ENCODE measurements at places on chromosomes 5 and 9. TPM values are rescaled to one million over a fixed set of nuclear protein-coding genes. Genes with fewer than 3 reads are reported as not detected.

Gene NPM1
- total RNA-seq = 1,088 TPM

Gene PCDHB2
- total RNA-seq = 23.0 TPM

Gene ROPN1L
- total RNA-seq = 0.28 TPM

Gene LHX6
- total RNA-seq = 0.16 TPM

Gene ARSI
- 27.9 TPM for total RNA-seq

All from hepatocyte (in vitro differentiated cells).